ENCODE measurements at places on chromosomes 1 and 21.

DNA sequence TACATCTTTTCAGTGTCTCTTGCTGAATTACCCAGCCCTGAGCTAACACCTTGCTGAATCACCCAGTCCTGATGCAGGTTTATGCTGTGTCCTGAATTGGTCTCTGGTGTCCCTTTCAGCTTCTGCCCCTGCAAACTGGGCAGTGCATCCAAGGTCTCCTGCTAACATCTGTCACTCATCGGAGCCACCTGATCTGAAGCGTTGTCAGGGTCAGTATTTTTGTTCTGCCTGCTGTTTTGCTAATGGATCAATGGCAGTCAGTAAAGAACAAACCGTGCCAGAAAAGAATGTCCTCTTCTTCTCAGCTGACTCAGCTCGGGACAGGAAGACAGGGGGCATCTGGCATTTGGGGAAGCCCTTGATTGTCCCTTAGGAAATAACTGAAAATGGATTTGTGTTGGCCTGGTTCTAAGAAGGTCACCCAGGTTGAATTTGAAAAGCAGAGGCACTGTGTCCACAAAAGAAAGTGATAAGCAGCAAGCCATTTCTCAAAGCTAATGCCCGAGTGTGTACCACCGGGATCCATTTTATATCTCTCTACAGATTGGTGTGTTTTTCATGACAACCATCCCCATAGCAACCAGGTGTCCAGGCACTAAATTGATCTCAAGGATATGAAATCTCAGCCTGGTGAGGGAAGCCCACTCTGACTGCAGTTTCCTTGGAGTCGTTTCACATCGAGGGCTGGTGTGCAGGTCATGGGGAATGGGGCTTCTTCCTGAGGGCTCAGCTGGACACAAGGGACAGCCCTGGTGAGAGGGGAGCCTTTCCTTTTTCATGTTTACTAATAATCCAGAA, 109.7 kb upstream of the IRF2BP2 start:
- DNase-seq, result no peak

DNA sequence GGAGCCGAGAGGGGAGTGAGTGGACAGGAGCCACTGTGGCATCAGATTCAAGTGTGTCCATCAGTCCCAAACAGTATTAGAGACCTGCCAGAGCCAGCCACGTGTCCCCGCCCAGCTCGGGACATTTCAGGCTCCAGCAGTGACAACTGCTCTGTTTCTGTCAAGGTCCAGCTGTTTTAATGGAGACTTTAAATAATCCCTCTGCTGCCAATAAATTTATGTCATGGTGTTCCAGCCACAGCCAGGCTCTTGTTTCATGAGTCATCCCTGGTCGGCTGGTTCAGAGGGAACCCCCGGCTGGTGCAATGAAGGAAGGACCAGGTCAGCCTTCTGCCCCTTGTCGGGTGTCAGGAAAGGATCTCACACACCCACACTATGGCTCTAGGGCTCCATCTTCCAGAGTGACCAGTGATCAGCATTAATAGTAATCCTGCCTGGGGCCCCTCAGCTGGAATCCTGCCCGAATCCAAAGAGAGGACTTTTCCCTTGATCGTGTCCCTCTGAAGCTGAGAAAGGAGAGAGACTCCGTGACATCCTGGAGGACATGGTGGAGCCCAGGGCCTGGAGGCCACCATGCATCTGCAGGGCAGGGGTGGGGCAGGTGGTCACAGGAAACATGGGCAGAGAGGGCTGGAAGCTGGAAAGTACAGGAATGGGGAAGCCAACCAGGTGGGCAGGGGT, 197.3 kb downstream of the MATN1 start:
- DNase-seq, result no peak

DNA sequence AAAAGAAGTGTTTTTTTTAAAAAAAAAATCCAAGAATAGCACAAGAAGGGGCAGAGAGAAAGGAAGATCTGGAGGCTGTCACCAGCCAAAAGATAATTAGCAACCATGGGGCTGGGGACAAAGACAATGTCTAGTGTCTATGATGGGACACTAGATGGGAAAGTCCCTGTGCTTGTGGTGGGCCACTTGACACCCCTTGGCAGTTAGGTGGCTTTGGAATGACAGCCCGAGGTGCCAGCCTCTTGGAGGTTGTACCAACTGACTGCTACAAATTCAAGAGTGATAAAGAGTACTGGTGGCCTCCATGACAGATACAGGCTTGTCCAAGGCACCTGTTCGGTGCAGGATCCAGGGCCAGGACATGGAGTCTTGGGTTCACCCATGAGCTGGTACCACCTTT, 21.6 kb downstream of the ATP2B4 start:
- no peak for DNase-seq

DNA sequence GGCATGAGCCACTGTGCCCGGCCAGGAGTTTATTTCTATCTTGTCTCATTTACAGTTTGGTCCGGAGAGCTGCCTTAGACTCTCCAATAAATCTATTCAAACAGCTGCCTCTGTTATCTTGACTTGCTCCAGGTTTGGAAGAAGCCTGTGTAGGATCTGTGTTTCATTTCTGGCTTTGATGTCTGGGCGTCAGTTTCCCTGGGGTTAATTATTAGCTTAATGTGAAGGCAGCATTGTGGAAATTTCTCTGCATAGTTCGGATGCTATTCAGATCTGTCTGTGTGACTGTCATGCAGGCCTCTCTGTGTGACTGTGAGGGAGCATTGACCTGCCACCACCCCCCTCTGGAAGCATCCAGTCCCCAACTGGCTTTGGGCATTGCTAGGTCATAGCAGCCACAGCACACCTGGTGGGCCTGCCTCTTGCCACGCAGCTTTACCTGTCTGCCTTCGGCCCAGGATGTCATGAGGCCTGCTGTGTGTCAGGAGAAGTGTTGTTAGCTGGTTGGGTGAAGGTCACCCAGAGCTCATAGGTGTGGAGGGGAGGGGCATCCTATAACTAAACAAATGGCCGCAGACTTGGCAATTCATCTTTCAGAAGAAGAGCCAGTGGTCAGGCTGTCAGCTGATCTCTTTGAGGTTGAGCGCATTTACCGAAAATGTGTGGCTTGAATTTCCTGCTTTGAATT, 9.8 kb downstream of the IFNGR2 start:
- DNase-seq, result peak; percentile 41

GRCh38 chr1:154791292-154792166, 78.6 kb downstream of the KCNN3 start:
- peak; percentile 88 for DNase-seq

GRCh38 chr1:42674214-42674613, 8.0 kb upstream of the YBX1 start:
- no peak for DNase-seq

All from GM10248 (cell line).